ENCODE measurements at places on chromosomes 11 and 22.

- DNase-seq = no peak
Measured at GRCh38 chr11:762421-763072, 14.7 kb downstream of the GATD1 start.

GRCh38 chr11:61718621-61719302, 33.7 kb upstream of the MYRF start:
- no peak for DNase-seq

DNA sequence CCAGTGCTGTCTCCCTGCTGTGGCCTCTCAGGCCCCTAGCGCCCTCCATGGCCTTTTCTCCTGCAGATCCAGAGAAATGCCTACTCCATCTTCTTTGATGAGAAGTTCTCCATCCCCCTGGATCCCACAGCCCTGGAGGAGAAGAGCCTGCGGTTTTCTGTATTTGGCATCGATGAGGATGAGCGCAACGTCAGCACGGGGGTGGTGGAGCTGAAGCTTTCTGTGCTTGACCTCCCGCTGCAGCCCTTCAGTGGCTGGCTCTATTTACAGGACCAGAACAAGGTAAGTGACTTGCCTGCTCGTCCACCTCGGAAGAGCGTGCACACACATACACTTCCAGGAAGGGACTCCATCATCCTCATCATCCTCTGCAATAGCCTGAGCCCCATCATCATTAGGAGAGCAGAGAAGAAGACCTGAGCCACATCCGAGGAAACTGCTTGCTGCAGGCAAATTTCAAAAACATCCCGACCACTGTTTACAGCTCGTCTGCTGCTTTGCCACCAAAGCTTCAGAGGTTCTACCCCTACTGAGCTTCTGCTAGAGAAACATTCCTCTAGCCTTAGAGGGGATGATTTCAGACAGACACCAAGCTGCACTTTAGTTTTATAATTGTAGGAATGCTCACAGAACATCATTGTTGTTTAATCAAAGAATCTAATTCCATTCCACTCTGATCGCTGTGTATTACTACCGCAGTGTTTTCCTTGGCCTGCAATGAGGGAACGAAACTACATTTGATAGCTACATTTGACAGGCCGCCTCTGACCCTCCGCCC, 12.9 kb upstream of the RHOD start:
- DNase-seq = no peak

GRCh38 chr11:21774212-21774611, 418.7 kb upstream of the ANO5 start:
- DNase-seq = no peak

DNA sequence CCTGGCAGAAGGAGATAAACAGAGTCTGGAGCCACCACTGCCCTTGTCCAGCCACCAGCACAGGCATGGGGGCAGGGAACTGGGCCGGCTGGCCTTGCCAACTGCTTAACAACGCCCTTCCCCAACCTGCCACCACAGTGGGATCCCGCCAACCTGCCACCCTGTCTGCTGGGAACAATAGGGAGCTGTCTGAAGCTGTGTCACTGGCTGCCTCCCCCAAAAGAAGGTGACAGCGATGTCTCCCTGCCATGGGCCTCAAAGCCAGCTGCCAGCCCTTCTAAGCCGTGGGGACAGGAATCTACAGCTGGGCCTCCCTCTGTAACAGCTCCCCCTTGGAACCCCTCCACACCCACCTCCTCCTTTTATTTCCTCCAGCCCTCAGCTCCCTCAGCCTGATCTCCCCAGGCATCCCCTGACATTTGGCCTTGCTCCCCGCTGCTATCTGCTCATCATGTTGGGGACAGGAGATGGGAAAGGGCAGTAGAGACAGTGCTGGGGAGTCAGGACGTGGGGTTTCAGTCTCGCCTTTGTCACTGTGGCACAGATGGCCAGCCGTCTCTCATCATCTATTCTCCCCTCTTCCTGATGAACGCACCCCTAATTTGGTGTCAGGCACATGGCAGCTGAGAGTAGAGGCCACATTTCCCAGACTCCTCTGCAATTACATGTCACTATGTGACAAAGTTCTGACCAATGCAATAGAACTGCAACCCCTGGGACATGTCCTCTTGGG, 51.3 kb upstream of the PRDM11 start:
- DNase-seq = no peak

DNA sequence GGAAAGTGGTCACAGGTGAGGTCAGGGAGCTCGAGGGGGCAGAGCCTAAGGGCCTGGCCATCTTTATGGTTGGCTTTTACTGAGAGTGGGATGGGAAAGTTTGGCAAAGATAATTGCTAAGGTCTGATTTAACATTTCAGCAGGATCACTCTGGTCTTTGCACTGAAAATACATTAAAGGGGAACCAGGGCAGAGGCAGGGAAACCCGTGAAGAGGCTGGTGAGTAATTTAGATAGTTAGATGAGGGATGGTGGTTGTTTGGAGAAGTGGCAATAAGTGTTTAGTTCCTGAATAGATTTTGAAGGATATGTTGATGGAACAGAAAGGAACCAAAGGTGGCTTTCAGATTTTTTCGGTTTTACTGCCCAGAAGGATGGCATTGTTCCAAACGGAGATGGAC, 50.8 kb downstream of the SCN3B start:
- no peak for DNase-seq

GRCh38 chr22:40685406-40685805, 6.1 kb downstream of the MCHR1 start:
- DNase-seq = no peak

- peak; percentile 59 for DNase-seq
Measured at GRCh38 chr11:95231881-95232605, 1.0 kb upstream of the SESN3 start.

- DNase-seq = no peak
Measured at GRCh38 chr22:45629469-45630089, 42.1 kb upstream of the ATXN10 start.

DNA sequence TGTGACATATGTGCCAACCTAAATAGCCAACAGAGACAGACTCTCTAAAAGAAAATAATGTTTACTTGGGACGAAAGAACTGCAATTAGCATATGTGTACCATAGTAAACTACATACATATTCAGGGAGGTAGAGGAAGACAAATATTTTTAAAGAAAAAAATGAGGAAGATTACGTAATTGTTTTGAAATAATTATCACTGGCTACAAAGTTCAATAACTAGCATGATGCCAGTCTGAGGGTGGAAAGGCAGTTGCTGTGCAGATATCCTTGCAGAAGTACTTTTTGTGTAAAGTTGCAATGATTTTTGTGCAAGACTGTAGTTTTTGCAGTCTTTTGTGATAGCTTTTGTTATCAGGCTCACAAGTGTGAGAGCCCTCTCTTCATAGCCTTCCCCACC, 103.3 kb upstream of the ANO5 start:
- no peak for DNase-seq

- no peak for DNase-seq
Measured at GRCh38 chr11:124838805-124839127, 26.5 kb upstream of the ROBO3 start.

Measured in activated naive CD4-positive, alpha-beta T cell (primary cell).